ENCODE measurements at places on chromosomes 2 and 18.

- DNase-seq, result no peak
Observed at GRCh38 chr18:13398631-13399030, 180.1 kb downstream of the LDLRAD4 start.

GRCh38 chr2:218997731-218998130, 4.5 kb upstream of the CRYBA2 start:
- no peak for DNase-seq

DNA sequence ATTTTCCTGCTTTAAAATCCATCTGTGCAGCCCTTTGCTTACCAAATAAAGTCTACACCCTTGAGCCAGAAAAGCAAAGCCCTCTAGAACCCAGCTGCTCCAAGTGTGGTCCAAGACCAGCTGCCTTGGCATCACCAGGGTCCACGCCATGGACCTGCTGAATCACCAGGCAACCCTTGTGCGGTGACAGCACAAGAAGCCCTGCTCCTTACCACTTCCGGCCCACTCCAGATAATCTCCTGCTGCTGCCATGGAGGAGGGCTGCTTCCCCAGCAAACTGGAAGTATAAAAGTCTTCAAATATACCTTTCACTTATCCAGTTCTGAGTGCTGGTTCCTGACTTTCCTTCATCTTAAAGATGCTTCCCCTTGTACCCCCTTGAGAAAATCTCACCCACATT, 106.0 kb upstream of the PKDCC start:
- DNase-seq, result no peak

- DNase-seq, result peak; percentile 72
Observed at GRCh38 chr2:99682275-99683060, 192.7 kb upstream of the REV1 start.

DNA sequence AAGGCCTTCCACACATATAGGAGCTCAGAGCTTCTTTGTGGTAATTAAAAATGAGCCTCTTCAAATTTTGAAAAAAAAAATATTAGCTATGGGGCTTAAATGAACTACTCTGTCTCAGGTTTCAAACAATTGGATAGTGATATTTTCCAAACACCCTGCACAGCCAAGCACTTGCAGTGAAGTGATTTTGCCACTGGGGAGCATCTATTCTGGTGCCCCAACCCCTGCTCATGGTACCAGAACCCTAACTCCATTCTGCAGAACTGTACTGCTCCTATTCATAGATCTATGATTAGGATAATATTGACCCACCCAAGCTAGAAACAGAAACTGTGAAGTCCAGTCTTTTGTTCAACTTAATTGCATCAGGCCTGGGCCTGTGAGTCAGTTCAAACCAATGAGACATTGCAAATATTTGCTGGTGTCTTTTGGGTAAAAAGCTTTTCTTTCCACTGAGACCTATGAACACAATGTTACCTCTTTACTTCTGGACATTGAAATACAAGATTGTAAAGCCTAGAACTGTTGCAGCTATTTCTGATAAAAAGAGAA, 324.0 kb downstream of the GALNT13 start:
- no peak for DNase-seq

DNA sequence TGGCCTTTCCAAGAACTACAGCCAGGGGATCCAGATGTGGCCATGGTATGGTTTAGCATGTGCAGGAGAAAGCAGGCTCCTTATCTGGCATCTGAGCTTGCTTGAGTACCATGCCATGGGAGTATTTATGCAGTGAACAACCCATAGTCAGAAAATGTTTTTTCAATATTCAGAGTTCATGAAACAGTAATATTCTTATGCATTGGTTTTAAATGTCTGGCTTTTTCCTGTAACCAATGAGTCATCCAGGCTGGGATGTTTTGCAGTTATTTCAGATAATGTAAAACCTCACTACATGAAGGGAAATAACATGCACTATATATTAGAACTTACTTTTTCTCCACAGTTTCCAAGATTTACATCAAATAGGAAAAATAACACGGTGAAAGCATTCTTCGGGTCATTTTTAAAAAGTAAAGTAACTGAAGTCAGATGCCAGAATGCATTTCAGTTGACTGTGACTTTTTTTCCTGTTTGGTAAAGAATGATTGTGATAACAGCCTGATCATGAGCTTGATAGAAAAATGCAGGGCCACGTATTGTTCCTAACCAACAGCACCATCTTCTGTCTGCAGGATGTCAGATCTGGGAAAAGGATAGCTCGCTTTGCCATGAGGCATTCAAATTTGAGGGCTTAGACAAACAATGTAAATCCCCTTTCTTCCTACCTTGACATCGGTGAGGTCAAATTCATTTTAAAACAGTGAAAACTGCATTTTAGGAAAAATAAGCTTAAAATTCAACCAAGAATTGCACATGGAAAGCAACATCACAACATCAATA, 152.8 kb downstream of the DSC3 start:
- DNase-seq, result no peak

- no peak for DNase-seq
Observed at GRCh38 chr2:227473806-227474205, 1.9 kb downstream of the AGFG1 start.

GRCh38 chr2:127913808-127914457, 28.2 kb upstream of the AMMECR1L start:
- DNase-seq, result no peak

DNA sequence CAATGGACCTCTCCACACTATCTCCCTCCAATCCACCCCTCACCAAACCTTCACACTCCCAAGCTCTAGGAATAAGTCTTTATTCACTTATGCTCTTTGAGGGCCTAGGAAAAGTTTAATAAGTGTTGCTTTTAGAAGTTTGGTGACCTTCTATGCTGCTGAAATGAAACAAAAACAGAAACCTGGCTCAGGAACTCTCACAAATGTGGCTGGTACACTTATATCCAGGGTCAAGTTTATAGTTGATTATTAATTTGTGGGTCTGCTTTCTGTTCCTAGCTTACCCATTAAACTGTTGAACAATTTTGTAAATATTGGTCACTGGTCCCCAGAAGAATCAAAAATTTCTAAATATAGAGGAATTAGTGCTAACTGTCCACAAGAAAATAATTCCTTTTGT, 14.2 kb upstream of the ANKRD44 start:
- DNase-seq, result no peak

DNA sequence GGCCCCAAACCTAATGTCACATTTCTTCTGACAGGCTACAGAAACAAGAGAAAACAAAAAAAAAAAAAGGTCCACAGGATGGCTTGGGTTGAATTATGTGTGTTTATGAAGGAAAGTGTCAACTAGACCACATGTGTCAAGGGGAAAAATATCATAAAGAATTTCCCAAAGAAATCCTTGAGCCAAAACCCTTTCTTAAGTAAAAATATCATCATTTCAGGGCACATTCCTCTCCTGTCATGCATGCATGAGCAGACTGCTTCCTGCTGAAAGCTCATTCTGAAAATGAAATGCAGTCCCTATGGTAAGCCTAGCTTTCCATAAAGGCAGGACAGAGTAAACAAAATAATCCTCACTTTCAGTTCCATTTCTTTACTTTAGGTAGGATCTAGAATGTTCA, 85.7 kb upstream of the RBBP8 start:
- no peak for DNase-seq

GRCh38 chr2:170143045-170143717, 34.8 kb upstream of the MYO3B start:
- no peak for DNase-seq

GRCh38 chr2:242060212-242060835, 190.8 kb downstream of the RTP5 start:
- DNase-seq, result peak; percentile 70

DNA sequence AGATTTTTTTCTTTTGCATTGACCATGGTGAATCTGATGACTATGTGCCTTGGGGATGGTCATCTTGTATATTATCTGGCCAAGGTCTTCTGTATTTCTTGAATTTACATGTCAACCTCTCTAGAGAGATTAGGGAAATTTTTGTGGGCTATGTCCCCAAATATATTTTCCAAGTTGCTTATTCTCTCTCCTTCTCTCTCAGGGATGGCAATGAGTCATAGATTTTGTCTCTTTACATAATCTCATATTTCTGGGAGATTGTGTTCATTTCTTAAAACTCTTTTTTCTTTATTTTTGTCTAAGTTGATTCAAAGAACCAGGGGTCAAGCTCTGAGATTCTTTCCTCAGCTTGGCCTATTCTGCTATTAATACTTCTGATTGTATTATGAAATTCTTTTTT, 9.9 kb downstream of the GKN2 start:
- no peak for DNase-seq

- no peak for DNase-seq
Observed at GRCh38 chr18:48620071-48620470, 81.2 kb downstream of the CTIF start.

- no peak for DNase-seq
Observed at GRCh38 chr2:204110338-204110741, 173.8 kb downstream of the ICOS start.

GRCh38 chr2:174901075-174901474, 104.1 kb downstream of the CHN1 start:
- no peak for DNase-seq

GRCh38 chr2:173050684-173051083, 25.0 kb upstream of the MAP3K20 start:
- no peak for DNase-seq

GRCh38 chr2:171348056-171348455, 85.7 kb downstream of the METTL8 start:
- no peak for DNase-seq

GRCh38 chr2:5479265-5479928, 212.8 kb upstream of the SOX11 start:
- DNase-seq, result peak; percentile 44

GRCh38 chr18:61784834-61785233, 108.0 kb downstream of the RNF152 start:
- DNase-seq, result no peak
